ENCODE measurements at places on chromosomes 4 and X. TPM values are rescaled to one million over a fixed set of nuclear protein-coding genes. Genes with fewer than 3 reads are reported as not detected.

DNA sequence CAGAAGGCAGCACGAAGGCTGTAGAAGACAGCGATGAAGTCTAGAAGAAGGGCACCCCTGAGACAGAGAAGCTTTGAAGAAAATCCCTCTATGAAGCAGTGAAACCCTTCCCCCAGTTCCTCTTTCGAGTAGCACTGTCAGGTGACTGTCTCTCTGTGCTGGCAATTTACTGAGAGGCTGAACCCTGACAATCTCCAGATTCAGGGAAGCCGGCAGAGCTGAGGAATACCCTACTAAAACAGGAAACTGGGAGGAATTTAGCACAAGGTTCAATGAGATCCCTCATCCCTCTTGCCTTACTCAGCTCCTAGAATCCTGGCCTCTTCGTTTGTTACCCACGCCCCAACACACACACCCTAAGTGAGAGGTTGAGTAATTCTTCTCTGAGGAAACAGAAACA is 239.7 kb upstream of the NOCT start:
- no peak for DNase-seq

GRCh38 chrX:252957-253291 is 28.3 kb upstream of the PLCXD1 start:
- no peak for DNase-seq

DNA sequence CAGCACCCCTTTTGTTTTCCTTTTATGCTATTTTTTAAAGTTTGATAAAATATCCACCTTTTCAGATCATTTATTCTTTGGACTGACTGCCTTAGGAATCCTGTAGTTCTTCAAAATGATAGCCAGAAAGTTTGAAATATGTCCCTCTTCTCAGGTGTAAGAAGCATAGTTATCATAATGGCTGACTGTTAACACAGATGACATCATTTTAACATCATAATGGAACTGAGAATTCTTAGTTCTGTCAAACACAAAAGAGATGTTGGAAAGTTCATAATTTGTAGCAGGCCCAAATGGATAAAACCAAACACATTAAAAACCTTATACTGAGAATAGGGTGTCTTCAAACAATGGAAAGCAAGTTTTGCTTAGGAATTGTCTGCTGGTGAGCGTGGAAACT is 1254.4 kb downstream of the ADGRL3 start:
- no peak for DNase-seq

- no peak for DNase-seq
Observed at GRCh38 chr4:37748485-37748884, 62.3 kb upstream of the RELL1 start.

DNA sequence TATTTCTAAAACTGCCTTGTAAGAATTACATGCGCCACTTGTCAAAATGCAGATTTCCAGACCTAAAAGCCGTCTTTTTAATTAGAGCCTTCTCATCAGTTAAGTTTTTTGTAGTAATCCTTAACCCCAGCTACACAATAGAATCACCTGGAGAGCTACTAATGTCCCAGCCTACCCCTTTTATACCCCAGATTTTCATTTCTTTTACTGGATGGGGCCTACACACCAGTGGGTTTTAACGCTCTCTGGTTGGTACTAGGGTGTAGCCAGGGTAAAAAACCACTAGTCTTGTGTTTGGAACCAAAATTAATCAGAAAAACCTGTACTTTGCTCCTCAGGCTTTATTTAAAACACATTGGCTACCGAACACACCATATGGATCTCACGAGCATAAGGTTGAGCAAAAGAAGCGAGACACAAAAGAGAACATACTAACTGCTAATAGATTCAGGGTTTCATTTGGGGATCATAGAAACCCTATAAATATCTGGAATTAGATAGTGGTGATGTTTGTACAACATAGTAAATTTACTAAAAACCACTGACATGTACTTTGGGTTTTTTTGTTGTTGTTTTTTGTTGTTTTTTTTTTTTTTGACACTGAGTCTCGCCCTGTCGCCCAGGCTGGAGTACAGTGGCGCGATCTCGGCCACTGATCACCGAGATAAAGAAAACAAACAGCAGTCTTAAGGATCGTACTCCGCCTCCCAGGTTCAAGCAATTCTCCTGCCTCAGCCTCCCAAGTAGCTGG is 30.6 kb downstream of the BBS12 start:
- no peak for DNase-seq

DNA sequence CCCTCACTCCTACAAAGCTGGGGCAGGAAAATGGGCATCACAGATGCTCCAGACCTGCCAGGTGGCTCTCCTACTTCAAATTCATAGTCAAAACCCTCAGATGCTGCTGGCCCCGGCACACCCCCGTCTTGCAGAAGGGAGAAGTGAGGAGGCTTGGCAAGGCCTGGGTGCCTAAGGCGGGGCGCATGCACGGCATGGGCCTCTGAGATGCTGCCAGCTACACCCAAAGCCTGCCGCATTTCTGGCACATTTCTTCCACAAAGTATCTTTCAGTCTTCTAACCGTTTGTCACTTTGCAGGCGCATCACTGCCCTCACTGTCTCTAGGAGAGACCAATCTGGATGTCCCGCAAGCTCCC is 19.6 kb downstream of the WDR1 start:
- DNase-seq: no peak

GRCh38 chrX:1424147-1424851 is 28.4 kb downstream of the ASMTL start:
- DNase-seq: no peak

GRCh38 chr4:127141856-127142255 is 490.9 kb upstream of the INTU start:
- no peak for DNase-seq

GRCh38 chr4:184329235-184329634 is 111.6 kb upstream of the ENPP6 start:
- peak; percentile 59 for DNase-seq

DNA sequence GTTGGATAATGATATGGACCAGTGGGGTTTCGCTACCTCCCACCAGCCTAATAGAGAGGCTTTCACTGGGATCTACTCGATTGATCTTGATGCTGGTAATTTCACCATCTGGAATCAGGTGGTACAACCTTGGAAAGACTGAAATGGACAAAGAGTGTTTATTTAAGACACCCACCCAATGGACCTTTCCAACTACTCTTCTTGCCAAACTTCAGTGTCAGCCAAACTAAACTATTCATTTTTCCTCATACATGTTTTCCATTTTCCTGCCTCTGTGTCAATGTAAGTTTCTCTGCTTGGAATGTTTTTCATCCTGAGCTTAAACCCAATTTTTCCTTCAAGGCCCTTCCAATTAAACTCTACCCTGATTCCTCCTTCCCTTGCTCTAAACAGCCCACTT is 92.6 kb downstream of the LNX1 start:
- DNase-seq: no peak

DNA sequence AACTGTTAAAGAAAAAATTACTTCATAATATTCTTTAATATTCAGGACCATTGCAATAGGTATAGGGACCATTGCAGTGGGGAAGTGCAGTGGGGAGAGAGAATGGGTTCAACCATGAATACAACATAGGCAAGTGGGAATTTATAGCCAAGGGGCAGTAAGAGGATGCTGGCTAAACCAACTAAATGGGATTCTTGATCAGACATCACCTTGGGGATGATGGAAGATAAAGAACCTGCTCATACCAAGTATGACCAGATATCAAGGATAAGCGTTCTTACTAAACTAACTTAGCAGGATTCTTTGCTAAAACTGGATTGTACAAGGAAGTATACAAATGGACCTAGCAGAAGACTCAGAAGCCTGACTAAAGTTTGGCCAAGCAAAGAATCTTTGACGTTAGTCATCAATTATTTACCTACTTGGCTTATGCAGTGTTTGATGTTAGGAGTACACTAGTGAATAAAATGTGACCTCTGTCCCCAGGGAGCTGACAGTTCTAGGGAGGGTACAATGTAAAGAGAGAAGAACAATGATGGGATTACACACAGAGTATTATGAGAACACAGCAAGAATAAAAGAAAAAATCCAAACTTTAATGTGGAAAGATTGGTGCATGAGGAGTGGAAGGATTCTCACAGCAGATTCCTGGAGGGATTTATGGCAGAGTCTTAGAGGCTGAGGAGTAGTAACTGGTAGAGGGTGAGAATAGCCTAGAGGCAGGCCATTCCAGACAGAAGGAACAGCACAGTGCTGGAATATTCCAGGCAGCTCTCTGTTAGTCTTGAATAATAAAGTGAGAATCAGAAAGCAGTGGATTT is 54.7 kb upstream of the MYOZ2 start:
- DNase-seq: no peak

DNA sequence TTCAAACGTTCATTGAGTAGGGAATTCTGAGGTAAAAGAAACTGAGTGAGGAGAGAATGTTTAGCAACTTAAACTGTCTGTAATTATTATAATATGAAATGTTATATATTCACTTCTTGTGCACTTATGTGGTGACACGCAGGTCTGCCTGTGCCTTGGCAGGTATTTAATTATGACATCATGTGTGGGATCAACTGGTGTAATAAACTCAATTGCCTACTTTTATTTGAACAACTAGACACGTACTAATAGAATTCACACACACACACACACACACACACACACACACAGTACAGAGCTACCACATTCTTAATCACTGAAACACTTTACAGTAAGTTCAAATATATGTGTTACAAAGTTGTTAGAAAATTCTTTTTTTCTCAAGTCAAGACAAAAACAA is 20.7 kb upstream of the SLC25A31 start:
- DNase-seq: no peak

GRCh38 chr4:161178310-161178709 is 985.5 kb downstream of the FSTL5 start:
- DNase-seq: no peak

DNA sequence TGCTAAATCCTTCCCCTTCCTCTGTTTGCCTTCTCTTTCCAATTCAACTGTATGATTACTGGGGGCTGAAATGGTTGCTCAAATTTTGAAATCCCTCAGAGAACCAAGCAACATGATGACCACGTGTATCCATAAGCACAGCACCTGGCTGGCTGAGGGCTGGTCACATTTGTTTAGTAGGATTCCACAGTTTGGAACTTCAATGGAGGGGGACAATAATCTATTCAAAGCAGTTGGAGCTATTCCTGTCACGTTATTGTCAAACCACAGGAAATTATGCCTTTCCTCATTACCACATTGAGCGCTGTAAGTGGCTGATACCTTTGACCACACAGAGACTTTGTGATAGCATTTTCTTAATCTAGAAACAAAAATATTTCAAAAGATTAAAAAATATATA is 7.0 kb downstream of the TMSB4X start:
- DNase-seq: no peak

GRCh38 chrX:67289055-67289499 is 254.7 kb upstream of the AR start:
- DNase-seq: no peak

GRCh38 chrX:109959356-109959871 is 43.5 kb upstream of the TMEM164 start:
- DNase-seq: no peak

DNA sequence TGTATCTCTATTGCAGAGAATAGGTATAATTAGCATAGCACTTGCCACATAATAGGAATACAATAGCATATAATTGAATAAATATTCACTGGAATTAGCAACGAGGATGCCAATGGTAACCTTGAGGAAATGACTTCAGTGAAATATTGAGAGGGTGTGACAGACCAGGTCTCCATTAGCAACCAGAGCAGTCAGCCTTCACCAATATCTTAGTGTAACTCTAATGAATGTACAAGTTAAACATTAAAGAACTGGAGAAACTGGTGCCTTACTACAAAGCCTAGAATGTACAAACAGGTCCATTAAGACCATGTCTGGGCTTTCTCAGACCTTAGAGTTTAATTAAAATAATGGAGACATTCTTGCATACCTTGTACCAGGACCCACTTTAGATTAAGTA is 143.0 kb downstream of the MAGEB17 start:
- peak; percentile 1 for DNase-seq

DNA sequence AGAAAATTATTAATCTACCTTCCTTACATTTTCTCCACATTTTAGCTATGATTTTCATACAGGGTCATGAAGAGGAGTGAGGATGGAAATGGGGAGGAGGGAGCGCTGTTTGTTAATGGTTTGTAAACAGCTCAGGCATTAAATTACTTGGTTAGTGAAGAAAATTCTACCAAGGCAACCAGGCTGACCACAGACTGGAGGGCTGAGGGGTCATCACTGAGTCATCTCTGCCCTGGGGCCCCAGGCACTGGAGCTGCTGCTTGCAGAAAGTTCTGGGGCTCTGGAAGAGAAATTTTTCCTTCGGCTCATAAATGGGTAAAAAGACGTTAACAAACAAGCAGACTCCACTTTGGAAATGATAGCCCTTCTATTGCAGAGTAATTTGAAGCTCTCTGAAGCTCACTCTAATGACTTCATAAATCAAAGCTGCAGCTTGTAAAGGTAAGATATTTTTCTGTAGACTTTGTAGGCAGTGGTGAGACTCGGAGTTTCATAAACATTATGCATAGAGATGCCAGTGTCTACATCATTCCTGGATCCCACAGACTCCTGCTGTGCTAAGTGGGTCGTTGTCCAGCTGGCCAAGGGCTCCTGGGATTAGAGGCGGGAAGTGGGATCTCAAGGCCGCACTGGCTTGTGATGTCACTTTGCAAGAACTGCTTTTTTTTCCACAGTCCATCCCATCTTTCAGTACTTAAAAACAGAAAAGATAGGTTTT is 159.6 kb downstream of the PTTG2 start:
- DNase-seq: no peak

- DNase-seq: no peak
Observed at GRCh38 chr4:8344377-8344776, 74.8 kb downstream of the HTRA3 start.

DNA sequence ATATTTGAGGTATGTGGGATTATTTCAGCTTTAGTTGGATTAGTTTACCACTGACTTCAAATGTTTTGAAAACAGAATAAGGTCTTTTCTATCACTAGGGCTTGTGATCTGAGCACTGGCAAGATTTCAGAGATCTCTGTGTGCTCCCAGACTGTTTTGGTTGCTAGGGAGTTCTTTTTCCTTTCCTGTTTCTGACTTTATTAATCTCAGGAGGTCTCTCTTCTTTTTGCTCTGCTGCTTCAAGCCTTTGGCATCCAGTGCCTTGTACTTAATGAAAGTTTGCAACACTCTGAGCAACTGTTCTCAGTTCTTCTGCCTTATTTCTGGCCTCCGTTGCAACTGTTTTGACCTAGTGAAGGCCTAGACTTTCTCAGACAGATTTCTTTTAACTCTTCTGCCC is 32.1 kb upstream of the PAQR3 start:
- DNase-seq: peak; percentile 59

GRCh38 chrX:29487714-29488113 is 727.6 kb upstream of the MAGEB2 start:
- no peak for DNase-seq

SLC9A7 gene
- polyA plus RNA-seq: 0.61 TPM

ESX1 gene
- polyA plus RNA-seq: not detected

PFKFB1 gene
- 0.23 TPM for polyA plus RNA-seq

MAGEA12 gene
- not detected for polyA plus RNA-seq

NPY2R gene
- 0.24 TPM for polyA plus RNA-seq

FBXW7 gene
- 7.9 TPM for polyA plus RNA-seq

HSPA4L gene
- 1.7 TPM for polyA plus RNA-seq

SLC49A3 gene
- polyA plus RNA-seq: 7.9 TPM

ODAPH gene
- polyA plus RNA-seq: not detected

BMP3 gene
- polyA plus RNA-seq: 1.2 TPM

ARR3 gene
- not detected for polyA plus RNA-seq

TXK gene
- polyA plus RNA-seq: 0.89 TPM
